ENCODE measurements at places on chromosomes 1 and 21.

DNA sequence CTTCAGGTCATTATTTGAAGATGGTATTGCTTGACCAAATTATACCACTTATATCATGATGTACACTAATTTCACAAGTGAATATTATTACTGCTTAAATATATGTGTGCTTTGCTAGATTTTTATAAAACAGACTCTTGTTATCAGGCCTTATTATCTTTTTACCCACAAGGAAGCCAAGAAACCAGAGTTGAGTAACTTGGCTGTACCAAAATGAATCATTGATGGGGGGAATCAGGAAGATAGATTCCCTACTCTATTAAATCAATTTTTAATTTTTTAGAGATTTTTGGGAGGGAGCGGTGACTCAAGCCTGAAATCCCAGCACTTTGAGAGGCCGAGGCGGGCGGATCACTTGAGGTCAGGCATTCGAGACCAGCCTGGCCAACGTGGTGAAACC, 16.0 kb upstream of the SCCPDH start:
- no peak for DNase-seq

- peak; percentile 58 for DNase-seq
These were observed 3.6 kb downstream of the REN start for GRCh38 chr1:204162494-204163074.

- no peak for DNase-seq
These were observed 290.9 kb downstream of the SIPA1L2 start for GRCh38 chr1:232339073-232339472.

- no peak for DNase-seq
These were observed 24.5 kb downstream of the HTR6 start for GRCh38 chr1:19689085-19689757.

- no peak for DNase-seq
These were observed 126.4 kb downstream of the TENT5C start for GRCh38 chr1:117732065-117732797.

DNA sequence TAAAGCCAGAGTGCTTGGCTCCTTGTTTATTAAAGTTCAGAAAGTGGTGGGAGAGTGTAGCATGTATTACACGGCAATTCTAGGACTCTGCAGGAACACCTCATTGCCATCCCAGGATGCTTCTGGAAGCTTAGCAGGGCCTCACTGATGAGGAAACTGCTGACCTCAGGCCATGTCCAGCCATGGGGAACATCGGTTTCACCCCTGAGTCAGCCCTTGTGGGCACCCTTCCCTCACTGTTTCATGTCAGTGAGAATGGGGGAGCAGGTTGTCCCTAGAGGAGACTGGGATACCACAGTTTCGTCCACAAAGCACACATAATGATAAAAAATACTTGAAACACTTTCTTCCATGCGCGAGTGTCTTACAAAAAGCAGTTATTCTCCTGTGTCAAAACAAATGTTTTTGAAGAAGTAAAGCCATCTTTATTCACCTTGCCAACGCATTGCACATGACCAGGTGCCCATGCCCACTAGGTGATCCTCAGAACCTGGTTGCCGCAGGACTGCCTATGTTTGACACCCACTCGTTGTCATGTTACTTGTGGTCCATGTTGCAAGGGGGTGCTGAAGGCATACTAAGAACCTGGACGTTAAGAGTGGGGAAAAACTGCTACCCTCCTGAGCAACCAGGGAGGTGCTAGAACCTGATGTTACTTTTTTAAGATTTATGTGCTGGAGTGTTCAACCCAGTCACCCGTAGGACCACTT, 41.2 kb upstream of the TTC22 start:
- no peak for DNase-seq

DNA sequence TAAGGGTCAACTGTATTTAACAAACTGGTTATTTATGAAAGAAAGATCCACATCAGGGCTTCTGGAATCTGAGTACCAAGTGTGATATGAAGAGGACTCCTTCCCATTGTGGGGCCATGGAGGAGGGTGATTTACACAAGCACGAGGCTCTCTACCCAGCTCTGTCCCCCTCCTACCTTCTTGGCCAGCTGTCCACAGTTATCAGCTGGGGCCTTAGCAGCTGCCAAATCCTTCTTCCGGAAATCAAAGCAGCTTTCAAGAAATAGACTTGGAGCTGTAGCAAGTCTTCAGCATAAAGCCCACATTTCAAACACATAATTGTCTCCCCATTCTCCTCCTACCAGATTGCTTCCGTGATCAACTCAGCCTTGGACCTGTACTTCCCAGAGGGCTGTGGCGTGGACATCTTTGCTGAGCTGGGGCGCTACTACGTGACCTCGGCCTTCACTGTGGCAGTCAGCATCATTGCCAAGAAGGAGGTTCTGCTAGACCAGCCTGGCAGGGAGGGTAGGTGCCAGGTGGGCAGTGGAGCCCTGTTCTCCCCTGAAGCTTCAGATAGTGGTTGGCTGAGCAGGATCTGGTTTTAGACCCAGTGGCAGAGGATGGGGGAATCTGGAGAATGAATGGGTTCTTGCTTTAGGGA, 15.5 kb downstream of the AZIN2 start:
- no peak for DNase-seq

DNA sequence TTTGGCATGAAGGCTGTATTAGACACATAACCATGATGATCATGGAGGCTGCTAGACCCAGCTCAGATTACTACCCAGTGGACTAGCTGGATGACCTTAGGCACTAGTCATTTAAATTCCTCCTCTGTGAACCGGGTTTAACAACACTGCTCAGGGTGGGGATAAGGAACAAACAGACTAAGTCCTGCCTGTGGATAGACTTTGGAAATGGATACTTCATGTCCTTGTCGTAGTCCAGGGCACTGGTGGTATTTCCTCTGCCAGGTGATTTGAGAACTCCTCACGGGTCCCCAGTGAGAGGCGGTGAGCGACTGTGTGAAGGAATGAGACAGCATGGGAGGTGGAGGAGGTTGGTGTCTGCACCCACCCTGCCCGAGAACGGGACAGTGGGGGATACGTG, 72.9 kb upstream of the SELENON start:
- no peak for DNase-seq
